ENCODE measurements at places on chromosomes 5 and 9.

- no peak for DNase-seq
These were observed 178.1 kb downstream of the TMEM161B start for GRCh38 chr5:88090506-88090905.

- peak; percentile 70 for DNase-seq
These were observed 18.7 kb upstream of the RNF130 start for GRCh38 chr5:180090098-180090768.

DNA sequence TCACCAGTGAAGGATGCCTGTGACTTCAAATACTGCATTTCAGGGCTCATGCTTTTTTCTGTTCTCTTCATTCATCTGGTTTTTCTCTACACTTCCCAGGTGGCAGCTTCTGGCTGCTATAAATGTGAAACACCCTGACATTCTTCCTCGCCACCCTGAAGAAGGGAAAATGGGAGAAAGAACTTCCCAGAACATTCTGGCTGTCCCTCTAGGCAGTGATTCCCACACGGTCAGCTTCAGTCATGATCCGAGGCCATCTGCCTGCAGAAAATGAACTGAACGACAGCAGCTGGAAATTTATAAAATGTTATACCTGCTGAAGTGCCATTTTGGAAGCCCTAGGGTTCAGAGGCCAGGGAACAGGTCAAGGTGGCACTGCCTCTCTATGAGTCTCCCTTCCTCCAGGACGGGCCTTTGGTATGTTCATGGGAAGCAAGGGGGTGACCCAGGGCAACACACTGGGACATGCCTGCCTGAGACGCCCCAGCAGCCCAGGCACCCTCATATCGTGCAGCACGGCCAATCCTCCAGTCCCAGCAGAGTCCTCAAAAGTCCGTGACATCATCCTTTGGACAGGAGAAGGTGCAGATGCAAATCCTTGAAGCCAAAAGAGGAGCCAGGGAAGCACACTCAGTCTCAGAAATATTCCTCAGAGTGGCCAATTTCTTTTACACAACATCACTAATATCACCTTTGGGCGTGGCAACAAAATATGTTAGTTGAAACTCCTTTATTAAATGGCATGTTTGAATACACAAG, 107.1 kb downstream of the SEMA5A start:
- DNase-seq: no peak

DNA sequence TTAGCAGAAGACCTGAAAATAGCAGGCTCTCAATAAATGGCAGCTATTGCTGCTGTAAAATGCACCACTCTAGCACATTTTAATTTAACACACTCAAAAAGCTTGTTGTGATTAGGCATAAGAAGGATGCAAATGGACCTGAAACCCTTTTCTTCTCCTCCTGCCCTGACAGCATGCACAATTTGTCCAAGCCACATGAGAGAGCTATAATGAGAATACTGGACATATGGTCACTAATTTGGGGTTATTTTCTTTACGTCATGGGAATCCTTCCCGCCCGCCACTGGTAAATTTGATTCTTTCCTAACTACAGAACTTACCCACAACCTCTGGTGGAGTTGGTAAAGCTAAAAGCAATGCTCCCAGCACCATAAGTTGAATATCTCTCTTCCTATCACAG, 62.1 kb downstream of the TRIM32 start:
- DNase-seq: no peak

- DNase-seq: no peak
These were observed 16.1 kb downstream of the C9orf50 start for GRCh38 chr9:129604766-129605163.

GRCh38 chr5:74442466-74442865, 198.1 kb downstream of the ENC1 start:
- no peak for DNase-seq

GRCh38 chr9:81477669-81478068, 211.7 kb downstream of the TLE1 start:
- no peak for DNase-seq

- DNase-seq: peak; percentile 6
These were observed 122.8 kb downstream of the SIL1 start for GRCh38 chr5:139075066-139076050.

- DNase-seq: peak; percentile 72
These were observed at the start of gene PDZD2 for GRCh38 chr5:31638748-31639418. Gene PDZD2 (plus strand): TSS chr5:31639131.

DNA sequence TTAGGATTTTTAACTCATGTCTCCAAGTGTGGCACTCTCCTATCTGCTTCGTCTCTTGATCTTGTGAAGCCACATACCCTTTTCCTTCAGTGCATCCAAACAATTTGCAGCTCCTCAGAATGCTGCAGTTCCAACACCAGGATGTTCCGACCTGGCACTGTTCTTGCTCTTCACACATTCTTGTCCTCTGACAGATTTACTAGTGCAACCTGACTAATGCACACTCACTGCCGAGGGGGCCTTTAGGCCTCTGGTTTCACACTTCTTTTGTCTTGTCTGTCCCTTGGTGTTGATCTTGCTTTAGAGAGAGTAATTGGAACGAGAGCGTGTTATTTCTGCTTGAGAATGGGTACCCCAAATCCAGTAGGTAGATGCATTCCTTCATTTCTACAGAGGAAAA, 15.0 kb downstream of the ARHGAP26 start:
- no peak for DNase-seq

Measured in SK-MEL-5 (cell line).